Fibroblast of villous mesenchyme (primary cell): ENCODE measurements at places on chromosomes 5 and 9. TPM values are rescaled to one million over a fixed set of nuclear protein-coding genes. Genes with fewer than 3 reads are reported as not detected.

FOXD4L4 gene
- total RNA-seq = under 0.01 TPM in 1 of 2 replicates, not detected in the other

OBP2B gene
- not detected in 2 replicates for total RNA-seq

DRD1 gene
- total RNA-seq = under 0.01 TPM in 2 replicates

- DNase-seq = peak; percentile 40
Observed at GRCh38 chr9:6680797-6681146, 35.2 kb upstream of the GLDC start.

DNA sequence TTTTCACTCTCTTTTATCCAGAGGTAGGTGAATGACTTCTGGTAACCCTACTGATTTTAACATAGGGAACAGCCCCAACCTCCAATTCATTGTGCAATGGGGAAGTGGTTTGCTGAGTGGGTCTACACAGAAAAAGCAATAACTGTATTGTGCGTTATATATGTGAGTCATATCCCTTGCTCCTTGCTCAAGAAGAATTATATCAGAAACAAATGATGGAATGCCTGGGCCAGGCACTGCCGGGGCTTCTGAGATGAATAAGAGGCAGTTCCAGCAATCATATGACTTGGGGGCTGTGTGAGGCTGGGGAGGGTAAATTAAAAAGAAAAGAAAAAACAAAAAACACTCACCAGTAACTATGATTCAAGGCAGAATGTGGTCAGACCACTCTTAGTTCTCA, 79.2 kb upstream of the ABCA1 start:
- DNase-seq = peak; percentile 91

DNA sequence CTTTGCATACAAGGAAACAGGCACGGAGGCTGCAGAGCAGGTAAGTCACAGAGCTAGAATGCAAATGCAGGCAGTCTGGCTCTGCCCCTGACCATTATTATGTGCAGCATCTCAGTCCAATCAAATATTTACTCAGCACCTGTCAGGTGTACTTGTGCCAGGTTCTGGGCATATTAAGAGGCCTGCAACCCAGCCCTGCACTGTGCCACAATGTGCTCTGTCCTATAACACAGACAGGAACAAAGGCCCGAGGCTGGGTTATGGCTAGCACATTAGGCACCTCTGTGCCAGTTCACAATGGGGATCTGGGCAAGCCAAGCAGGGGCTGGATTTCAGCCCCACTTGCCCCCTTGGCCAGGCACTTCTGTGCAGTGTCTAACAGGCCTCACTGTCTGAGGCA, 14.0 kb downstream of the ARL15 start:
- no peak for DNase-seq

DNA sequence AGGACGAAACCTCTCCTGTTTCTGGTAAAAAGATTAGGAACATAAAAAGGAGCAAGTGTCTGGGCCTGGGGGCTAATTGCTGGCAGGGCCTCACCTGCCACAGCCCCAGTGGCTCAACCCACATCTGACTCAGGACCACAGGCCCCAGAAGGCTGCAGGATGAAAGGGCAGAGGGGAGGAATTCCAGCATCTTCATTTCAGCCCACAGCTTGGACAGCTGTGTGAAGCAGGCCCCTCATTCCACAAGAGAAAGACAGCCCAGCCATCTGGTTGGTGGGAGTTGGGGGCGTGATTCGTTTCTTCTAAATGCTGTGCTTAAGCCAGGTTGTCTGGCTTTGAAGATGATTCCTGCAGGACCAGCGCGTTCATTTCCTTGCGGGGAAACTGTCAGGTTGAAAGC, 29.1 kb downstream of the NKX2-5 start:
- DNase-seq = no peak

GRCh38 chr9:94824411-94824810, 97.9 kb downstream of the AOPEP start:
- no peak for DNase-seq

DNA sequence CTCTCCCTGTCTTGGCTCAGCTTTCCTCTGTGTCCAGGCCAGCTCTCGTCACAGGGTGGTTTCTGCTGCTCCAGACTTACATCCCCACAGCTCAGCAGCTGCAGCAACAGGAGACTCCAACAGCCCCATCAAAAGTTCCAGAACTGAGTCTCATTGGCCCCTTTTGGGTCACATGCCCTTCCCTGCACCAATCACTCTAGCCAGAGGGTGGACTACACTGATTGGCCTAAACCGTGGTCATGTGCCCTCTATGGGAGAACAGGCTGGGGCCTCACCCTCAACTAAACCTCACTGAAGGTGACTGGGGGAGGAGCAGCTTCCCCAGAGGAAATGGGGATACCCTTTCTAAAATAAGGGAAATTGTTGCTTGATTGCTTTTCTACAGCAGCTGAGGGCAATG, 44.4 kb upstream of the CPLX2 start:
- no peak for DNase-seq

- no peak for DNase-seq
Observed at GRCh38 chr9:135948446-135948845, 12.7 kb downstream of the UBAC1 start.

GRCh38 chr5:170315154-170315553, 17.6 kb upstream of the LCP2 start:
- DNase-seq = peak; percentile 13

DNA sequence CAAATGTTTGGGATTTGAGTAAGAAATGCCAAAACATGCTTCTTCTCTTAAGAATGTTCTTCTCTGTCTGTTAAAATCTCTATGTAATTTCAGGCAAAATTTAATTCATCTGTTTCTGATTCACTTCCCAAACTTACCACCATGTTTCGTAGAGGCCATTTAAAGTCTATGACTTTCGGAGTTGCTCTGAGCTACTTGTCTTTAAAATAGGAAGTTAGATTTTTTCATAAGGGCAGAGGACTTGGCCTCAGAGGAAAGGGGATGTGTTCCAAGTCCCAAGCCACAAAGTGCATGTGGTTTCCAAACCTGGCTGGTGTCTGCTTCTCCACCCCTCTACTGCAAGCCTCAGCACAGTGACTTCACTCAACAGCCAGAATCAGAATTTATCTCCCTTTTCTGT, 111.3 kb upstream of the ADRA1B start:
- no peak for DNase-seq

DNA sequence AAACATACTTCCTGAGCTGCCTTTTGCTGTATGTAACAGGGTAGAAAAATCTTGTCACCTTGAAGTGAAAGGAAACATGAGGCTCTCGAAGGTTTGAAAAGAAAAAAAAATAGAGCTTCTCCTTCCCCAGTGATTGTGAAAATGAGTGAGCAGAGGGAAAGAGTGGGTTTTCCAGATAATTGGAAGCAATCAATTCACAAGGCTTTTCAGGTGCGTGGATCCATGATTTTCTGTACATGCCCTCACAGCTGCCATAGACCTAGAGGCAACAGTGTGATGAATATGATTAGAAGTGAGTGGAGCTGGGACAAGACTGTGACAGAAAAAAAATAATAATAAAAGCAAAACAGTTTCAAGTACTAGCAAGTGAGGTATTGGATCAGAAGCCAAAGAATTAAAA, 1422.5 kb upstream of the CDH6 start:
- DNase-seq = no peak

GRCh38 chr5:179323026-179323870, 22.0 kb downstream of the ADAMTS2 start:
- no peak for DNase-seq

DNA sequence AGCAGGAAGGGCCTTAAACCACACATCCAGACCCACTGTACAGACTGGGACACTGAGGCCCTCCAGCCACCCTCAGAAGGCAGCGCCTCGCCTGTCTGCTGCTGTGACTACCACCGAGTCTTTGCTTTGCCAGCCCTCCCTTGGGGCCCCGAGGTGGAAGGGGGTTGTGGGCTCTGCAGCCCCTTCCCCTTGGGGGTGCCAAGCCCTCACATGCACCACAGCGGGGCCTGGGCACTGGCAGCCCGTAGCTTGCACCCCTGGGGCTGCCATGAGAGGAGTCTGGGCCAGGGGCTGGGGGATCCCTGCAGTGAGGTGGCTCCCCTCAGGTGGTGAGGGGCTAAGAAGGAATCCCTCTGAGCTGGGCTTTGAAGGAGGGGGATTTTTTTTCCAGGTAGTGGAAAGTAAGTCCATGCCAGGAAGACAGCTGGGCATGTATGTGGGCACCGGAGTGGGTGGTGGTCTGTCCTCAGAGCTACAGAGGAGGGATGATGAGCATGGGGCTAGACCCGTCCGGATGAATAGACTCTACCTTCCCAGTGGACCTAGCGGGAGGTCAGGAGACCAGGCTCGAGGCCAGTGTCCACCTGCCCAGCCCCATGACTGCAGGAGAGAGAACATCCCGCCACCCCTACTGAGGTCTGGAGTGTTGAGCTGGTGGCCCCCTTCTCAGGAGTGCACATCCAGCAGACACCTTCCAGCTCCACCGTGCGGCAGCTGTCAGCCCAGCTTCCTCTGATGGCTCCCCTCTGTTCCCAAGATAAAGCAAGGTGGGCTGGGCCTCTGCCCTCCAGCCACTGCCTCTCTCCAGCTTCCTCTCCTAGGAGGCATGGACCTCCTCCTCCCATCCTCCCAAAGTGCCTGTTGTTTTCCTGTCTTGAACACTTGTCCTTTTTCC, 15.9 kb downstream of the FLT4 start:
- no peak for DNase-seq
